ENCODE measurements at places on chromosomes 6 and 20.

DNA sequence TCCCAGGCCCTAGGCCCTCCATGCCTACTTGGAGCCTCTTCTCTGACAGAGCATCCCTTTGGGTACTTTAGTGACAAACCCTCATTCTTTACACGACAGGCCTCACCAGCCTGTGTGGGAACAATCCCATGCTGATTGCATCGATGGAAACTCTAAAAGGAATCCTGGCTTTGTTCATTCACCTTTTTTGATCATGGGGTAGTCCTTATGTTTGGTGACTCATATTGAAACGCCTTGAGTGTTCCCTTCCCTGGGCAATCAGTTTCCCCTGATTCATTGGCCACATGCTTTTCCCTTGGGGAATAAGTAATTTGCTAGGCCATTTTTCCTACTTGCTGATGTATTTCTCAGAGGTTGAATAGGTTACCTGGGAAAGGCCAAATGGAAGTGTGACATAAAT is 14.7 kb upstream of the TNFAIP3 start:
- no peak for DNase-seq

GRCh38 chr6:12436683-12437082 is 146.5 kb downstream of the EDN1 start:
- DNase-seq = no peak

DNA sequence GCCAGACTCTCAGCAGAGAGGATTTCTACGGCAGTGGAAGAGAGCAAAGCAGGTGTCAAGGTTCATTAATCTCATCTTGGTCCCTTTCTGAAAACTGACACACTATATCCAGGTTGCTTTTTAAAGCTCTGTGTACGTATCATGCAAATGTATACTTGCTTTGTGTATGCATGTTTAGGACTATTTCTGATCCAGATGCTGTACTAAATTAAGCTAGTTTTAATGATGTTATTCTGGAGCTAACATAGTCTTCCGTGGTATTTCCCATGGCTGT is 59.2 kb upstream of the SNX9 start:
- DNase-seq = no peak

- no peak for DNase-seq
Observed at GRCh38 chr20:16551607-16552006, 21.6 kb downstream of the KIF16B start.

GRCh38 chr20:44773070-44773829 is 27.6 kb downstream of the KCNK15 start:
- no peak for DNase-seq

DNA sequence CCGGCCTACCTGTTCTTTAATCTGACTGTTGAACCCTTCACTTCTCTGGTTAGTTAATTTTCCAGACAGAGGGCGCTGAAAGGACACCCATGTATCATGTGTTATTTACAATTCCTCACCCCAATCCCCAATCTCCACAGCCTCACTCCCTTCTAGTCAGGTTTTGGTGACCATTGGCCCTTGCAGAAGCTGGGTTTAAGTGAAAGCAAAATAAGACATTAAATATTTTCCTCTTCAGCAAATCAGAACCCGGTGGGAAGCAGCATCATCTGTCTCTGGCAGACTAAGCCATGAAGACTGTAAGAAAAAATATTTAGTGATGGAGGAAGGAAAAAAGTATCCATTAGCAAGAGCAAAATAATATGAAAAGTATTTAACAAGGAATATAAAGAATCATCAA is 9.4 kb upstream of the HLA-DQA1 start:
- DNase-seq = peak; percentile 78

DNA sequence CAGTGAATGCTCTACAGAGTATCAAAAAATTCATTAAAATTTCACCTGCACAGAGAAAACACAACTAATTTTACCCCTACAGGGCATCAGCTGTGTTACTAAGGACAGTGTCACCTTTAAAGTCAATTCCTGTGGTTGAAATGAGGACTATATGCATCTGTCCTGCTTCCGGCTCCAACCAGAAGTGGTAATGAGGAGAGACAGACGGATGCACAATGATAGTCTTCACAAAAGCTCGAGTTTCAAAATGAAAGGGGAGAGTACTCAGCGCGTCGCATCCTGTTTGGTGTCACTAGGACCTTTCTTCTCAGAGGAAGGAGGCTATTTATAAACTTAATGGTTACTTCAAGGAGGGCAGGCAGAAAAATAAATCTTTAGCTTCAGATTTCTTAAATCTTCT is 86.5 kb downstream of the LYRM4 start:
- DNase-seq = peak; percentile 82

GRCh38 chr6:148593130-148593812 is 153.6 kb upstream of the UST start:
- no peak for DNase-seq
